ENCODE measurements at places on chromosomes 5 and 9.

DNA sequence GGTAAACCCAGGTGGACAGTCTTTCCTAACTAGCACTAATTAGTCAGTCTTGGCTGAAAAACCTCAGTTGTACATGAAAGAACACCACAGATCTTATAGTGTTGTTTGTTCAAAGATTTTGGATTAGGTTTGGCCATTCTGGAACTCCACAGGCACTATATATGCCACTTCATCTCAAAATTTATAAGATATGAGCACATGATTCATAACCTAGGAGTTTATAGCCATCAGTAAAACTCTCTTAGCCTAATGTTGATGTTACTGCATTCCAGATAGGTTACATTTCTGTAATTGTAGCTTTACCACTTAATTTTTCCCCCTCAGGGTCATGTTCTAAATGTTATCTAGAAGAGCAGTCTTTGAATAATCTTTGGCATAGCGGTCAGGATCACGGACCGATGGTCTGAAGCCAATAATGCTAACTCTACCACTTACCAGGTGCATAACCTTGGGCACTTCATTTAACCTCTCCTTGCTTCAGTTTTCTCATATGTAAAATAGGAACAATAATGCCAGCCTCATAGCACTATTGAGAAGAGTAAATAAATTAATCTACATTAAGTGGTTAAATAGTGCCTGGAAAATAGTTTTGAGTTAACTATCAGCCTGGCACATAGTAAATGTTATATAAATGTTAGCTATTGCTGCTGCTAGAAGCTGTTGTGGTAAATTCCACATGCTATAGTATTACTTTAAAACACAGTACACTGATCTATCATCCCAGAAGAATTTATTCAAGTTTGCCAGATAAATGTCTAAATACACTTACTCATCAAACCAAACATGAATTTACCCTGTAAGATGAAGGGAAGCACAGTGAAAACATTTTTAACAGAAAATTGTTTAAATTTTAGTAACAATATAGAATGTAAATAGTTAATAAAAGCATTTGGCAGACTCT lies 743.9 kb downstream of the NR2F1-AS1 start:
- no peak for DNase-seq

- no peak for DNase-seq
These were observed 223.3 kb upstream of the IRX1 start for GRCh38 chr5:3372289-3372688.

DNA sequence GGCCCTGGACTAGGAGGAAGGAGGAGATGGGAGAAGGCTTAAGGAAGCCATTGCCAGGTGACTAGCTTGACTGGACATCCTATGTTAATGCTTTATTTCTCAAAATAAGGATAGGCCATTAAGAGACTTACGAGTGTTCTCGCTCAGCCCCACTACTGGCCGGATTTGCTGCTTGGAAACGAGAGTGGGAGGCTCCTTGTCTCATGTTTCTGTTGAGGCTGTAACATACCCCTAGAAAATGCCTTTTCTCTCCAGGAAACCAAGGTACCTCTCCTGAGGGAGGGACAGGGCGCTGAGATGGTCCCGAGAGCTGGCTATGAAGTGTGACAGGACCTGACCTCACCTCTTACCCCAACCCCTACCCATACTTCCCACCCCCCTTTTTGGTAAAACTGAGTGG lies 60.0 kb downstream of the RALGPS1 start:
- DNase-seq, result no peak

- DNase-seq, result no peak
These were observed 110.0 kb upstream of the ARRDC3 start for GRCh38 chr5:91493086-91493485.

DNA sequence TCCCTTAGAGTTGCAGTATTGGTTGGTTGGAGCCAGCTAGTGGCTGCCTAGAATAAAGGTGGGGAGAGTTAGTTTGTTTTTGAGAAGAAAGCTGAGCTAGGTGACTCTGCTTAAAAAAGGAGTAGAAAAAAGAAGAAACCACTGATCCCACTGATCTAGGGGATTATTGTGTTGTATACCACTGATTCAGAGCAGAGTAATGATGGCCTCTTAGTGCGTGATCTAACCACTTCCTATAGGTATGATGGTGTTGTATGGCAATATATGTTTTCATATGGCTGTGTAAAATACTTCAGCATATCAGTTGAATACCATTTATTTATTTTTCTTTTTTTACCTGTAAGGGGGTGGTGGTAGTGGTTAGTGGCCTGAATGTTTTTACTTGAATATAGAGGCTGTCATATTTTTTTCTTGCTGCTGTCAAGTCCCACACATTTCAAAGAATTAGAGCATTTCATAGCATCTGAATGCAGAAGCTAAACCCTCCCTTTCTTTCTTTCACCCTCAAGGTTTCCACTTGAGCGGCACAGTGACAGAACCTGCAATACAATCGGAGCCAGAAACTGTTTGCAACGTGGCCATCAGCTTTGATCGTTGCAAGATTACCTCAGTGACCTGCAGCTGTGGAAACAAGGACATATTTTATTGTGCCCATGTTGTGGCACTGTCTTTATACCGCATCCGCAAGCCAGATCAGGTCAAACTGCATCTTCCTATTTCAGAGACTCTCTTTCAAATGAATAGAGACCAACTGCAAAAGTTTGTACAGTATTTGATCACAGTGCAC lies 140.3 kb downstream of the ZSWIM6 start:
- no peak for DNase-seq

All from stimulated activated CD8-positive, alpha-beta memory T cell treated with anti-CD3 and anti-CD28 coated beads, Interleukin-7, amount 100 ng/mL, for 24 hours (primary cell).